Stimulated activated CD4-positive, alpha-beta T cell treated with anti-CD3 and anti-CD28 coated beads, Interleukin-15, amount 100 ng/mL, for 24 hours (primary cell): ENCODE measurements at places on chromosomes 11 and 22.
A peak's percentile ranks its signal among the peaks of the same experiment; 100 is the strongest.

DNA sequence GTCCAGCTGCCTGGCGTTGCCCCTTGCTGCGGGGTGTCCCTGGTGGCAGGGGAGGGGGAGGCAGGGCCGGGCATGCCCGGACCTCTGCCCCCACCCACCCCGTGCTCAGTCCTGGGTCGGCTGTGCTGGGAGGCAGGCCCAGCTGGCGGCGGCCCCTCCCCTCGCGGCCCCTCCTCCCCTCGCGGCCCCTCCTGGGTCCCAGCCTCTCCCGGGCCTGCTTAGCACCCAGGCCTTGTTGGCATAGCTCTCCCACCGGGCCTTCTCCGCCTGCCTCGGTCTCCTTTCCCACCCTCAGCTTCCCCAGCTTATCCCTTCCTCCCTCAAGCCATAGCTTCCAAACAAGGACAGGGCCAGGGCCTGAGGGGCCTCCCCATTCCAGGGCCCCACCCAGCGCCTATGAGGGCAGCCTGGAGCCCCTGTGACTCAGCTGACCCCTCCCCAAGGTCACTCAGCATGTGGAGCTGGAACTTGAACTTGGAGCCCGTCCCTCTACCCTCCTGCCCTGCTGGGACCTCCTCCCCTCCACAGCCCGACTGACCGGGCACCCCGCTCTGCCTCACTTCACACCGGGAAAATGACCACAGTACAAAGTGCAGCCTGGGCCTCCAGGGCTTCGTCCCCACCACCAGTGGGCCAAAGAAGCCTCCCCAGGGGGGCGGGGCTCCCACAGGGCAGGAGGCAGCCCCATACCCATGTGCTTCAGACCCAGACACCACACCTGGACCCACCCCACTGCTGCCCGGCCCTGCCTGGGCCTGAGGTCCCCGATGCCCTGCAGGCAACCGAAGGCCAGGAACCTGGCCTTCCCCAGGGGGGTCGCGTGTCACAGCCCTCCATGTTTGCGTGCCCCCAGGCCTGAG is 1.2 kb downstream of the EPS8L2 start:
- no peak for DNase-seq

DNA sequence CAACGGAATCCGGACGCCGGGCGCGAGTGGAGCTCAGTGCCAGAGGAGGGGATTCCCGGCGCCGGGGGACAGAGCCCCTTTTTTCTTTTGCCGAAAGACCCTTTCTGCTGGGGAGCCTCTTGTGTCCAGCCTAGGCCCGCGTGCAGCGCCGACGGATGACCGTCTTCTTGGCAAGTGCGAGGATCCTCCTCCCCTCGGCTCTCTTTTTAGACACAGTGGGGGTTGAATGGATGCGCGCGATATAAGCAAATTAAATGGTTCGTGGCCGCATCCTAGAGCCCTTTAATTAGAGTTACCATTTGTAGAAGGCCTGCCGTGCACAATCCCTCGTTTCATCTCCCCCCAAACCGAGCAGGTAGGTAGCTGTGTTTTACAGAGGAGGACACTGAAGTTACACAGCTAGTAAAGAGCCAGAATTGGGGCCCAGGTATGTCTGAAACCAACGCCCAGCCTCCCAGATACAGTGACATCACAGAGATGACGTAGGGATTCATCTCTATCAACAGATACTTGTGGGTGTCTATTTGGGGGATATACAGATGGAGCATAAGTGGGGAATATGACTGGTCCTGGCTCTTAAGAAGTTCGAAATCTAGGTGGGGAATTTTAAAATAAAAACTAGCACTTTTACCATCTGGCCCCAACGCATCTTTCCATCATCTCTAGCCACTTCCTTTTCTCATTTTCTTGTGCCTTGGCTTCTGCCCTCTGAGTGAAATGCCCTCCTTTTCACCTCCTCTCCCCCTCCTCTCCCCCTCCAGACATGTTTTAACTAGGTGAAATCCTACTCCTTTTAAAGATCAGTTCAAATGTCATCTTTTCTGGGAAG is 875 bp downstream of the TCP11L1 start:
- peak; percentile 69 for DNase-seq

DNA sequence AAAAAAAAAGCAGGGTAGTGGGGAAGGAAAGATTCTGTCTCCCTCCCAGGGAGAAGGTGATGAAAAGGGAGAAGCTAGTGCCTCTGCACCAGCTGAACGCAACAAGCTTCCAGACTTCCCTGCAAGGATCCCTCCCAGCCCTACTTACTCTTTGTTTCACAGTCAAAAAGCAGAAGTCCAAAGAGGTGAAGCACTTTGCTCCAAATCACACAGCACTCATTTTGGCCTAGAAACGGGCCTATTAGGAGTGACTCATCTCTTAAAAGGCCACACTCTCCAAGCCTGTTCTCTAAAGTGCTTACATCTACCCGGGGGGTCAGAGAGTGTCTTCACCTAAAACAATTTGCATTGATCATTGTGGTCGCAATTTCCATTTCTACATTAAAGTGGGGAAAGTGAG is 17.7 kb upstream of the GRK3 start:
- DNase-seq, result no peak

DNA sequence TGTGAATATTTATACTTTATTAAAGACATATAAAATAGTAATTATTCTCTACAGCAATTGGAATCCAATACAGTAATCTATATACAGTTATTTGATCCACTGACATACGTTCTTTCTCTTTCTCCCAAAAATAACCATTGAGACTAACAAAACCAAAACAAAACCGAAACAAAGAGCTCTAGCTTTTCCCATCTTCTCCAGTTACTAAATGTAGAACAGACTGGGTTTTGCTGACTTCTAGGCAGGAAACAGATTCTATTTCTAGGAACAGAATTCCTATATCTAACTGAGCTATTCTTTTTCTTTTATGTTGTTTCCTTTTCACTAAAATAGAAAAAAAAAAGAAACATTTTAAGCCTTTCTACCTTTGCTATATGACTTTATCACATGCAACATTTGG is 80.1 kb downstream of the PACS1 start:
- no peak for DNase-seq
